ENCODE measurements at places on chromosomes 13 and 19.

GRCh38 chr13:45332036-45332830 is 8.8 kb downstream of the TPT1 start:
- no peak for DNase-seq

- no peak for DNase-seq
Observed at GRCh38 chr13:80574113-80574850, 233.4 kb upstream of the SPRY2 start.

- no peak for DNase-seq
Observed at GRCh38 chr19:1282588-1283206, 3.0 kb upstream of the EFNA2 start.

GRCh38 chr13:108154421-108154858 is 60.9 kb downstream of the LIG4 start:
- no peak for DNase-seq

GRCh38 chr13:44088991-44089413 is 209.3 kb downstream of the LACC1 start:
- DNase-seq, result peak; percentile 5

- DNase-seq, result no peak
Observed at GRCh38 chr19:17659996-17660395, 28.2 kb downstream of the UNC13A start.

- no peak for DNase-seq
Observed at GRCh38 chr13:42591602-42592001, 17.6 kb downstream of the TNFSF11 start.

DNA sequence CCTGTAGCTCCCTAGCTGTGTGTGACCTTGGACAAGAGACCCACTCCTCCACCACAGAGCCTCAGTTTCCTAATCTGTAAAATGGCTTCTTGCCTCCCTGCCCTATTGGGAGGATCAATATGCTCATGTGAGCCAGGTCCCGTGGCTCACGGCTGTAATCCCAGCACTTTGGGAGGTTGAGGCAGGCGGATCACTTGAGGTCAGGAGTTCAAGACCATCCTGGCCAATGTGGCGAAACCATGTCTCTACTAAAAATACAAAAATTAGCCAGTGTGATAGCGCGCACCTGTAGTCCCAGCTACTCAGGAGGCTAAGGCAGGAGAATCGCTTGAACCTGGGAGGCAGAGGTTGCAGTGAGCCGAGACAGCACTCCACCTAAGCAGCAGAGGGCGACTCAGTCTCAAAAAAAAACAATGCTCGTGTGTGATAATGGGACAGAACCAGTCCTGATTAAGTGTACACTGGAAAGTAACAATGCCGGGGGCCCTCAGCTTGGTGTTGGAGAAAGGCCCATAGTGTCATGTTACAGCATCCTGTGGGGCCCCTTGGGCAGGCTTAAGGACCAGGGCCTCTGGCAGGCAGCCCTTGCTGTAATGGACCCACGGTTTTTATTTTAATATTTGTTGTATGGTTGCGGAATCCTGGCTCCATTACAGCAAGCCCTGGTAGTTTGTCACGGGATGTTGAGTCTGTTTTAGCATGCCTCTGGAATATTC is 6.8 kb downstream of the RPS11 start:
- peak; percentile 77 for DNase-seq

DNA sequence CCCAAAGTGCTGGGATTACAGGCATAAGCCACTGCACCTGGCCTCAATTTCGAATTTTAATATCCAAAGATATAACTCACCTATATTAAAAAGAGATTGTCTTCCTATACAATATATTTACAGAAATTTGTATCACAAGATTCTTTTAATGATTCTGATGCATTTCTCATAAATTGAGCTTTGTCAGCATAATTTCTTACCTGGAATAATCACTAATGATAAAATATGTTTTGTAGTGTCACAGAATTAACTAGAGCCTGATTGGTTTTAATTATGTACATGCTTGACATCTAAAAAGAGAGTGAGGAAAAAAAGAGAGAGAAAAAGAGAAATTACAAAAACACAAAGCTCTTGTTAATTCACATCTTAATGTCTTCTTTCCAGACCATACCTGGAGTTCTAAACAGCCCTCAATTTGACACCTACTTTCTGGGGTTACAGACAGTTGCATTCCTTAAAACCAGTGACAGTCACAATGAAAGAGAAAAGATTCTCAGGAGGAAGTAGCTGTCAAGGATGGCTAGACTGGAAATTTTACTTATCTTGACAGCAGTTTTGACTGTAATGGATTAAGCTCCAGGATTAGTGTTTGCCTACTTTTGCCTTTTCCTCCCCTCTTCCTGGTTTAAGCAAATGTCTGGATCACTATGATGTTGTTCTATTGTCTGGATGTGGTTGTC is 214.4 kb downstream of the SPRY2 start:
- DNase-seq, result no peak

Measured in CD4-positive, alpha-beta T cell treated with Interleukin-10 for 1 hour (primary cell).